Right renal cortex interstitium (tissue), 3 donors: ENCODE measurements at places on chromosomes 1 and 21.

- no peak for DNase-seq
Observed at GRCh38 chr1:235073968-235074522, 54.6 kb downstream of the TOMM20 start.

DNA sequence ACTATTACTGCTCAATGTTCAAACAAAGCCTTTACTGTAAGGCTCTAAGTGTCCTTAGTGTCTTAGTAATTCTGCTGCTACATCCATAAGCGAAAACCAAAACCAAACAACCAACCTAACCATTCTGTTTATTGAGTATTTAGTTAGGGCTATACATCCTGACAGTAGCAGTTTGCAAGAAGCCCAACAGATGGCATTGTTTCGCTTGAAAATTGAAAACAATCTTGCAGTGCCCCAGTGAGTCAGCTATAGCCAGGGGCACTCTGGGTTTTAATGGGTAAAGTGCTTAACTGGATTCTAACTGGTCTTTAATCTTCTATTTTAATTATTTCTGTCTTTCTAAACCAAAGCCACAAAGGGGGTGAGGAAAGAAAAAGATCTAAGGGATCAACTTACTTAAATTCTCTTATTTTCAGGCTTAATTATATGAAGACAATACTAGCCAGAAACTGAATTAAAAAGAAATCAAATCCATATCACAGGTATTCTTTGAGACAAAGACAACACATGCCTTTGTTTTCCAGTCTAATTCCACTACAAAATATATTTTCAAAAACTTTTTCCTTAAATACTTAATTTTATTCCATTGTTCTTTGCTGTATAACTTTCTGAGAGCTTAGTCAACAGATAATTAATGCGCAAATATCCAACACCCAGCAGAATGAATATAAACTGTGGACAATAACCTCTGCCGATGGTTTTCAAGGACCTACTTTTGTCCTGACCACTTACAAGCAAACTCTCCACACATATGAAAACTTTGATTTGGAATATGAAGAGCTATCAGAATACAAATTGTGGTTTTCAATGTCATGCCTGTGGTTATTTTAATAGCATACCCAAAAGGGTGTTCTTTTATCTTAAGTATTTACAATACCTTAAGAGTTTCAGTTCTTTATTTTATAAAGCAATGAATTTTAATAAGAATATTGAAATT, 15.2 kb downstream of the POGZ start:
- DNase-seq: peak; percentile 52

- DNase-seq: no peak
Observed at GRCh38 chr1:235995511-235995910, 69.4 kb downstream of the NID1 start.

DNA sequence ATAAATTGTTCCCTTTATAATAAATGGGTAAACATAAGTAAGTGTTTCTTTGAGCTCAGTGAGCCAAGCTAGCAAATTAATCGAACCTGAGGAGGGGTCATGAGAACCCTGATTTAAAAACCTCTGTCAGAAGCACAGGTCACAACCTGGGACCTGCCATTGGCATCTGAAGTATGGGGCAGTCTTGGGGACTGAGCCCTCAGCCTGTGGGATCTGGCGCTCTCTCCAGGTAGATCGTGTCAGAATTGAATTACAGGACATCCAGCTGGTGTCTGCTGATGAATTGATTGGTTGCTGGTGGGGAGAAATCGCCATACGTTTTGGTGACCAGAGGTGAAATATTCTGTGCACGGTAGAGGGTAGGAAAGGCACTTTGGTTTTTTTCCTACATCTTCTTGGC, 17.5 kb downstream of the UCK2 start:
- DNase-seq: no peak

DNA sequence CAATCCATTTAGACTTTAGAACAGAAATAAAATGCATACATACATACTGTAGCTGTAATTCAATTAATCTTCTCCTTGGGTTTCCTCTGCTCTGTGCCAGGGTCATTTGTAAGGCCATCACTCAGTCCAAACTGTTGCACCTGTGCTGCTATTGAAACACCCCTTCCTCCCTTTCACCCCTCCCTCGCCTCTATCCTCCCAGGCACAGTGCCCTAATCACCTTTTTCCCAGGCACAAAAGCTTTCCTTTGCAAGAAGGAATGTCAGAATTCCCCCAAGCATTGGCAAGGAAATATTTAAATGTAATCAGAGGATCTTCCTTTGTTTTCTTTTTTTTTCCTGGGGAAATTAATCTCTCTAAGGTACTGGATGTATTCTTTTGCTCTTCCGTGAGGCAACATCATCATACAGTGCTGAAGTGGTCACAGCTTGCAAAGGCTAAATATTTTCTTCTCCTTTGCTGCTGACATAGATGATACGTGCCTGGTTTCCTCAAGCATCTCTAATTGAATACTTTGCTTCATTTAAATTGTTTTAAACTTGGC, 339.3 kb upstream of the NR5A2 start:
- DNase-seq: no peak

- no peak for DNase-seq
Observed at GRCh38 chr1:232837087-232837486, 31.9 kb downstream of the MAP10 start.

GRCh38 chr1:76337542-76338219, 263.1 kb downstream of the ST6GALNAC3 start:
- no peak for DNase-seq

DNA sequence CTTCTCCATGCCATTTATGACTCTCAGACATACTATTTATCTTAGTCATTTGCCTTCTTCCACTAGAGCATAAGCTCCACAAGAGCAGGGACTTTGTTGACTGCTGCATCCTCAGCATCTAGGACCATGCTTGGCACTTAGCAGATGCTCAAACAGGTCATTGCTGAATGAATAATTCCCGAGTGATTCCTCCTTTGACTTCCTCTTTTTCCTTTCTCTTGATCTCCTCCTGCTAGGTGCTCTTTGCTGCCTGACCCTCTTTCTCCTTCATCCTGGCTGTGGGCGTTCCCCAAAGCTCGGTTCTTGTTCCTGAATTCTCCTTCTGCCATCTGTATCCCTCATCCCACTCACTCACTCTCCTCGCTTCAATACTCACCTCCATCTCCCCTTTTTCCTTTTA, 23.5 kb downstream of the SYT6 start:
- no peak for DNase-seq

DNA sequence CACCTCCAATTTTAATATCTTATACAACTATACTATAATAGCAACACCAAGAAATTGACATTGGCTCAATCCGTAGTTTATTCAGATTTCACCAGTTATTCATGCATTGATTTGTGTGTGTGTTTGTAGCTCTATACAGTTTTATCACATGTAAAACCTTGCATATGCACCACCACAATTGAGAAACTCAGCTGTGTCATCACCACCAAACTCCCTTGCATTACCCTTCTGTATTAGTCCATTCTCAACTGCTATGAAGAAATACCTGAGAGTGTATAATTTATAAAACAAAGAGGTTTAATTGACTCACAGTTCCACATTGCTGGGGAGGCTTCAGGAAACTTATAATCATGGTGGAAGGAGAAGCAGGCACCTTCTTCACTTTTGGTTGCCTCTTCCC, 162.1 kb downstream of the PATJ start:
- DNase-seq: no peak

- DNase-seq: no peak
Observed at GRCh38 chr1:218031901-218032300, 253.2 kb upstream of the RRP15 start.

DNA sequence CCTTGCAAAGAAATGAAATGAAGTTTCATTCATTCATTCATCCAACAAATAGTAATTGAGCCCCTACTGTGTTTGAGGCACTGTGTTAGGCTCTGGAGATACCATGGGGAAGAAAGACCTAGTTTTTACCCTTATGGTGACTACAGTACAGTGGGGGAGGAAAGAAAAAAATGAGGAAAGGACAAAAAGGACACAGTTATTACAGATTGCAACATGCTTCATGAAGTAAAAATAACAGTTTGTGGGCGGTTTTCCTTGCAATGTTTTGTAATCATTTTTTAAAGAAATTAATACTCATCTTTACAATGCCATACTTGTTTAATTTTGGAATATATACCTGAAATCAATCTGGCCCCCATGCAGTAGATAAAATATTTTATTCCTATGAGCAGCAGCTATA, 120.3 kb downstream of the TM2D1 start:
- DNase-seq: no peak

GRCh38 chr1:98480271-98480670, 181.2 kb upstream of the SNX7 start:
- no peak for DNase-seq

DNA sequence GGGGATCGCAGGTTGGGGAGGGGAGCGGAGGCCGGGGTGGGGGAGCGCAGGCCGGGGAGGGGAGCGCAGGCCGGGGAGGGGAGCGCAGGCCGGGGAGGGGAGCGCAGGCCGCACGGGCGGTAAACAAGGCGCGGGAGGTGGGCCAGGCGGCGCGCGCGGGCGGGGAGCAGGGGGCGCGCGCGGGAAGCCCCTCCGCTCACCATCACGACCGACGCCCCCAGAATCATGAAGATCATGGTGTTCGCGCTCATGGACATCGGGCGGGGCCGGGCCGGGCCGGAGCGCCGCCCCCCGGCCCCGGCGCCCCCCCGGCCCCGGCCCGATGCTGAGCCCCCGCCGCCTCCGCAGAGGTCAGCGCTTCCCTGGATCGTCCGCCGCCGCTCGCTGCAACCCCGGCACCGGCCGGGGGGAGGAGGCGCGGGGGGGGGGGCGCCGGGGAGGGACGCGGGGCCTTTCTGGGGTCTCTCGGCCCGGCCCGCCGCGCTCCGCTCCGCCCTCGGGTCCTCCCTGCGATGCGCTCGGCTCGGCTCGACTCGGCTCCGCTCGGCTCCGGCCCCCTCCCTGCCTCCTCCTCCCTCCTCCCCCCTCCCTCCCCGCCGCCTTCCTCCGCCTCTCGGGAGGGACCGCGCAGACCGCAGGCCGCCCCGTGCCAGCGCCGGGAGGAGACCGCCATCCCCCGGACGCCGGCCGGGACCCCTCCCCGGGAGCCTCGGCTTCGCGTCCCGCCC, at the start of gene TMEM240:
TMEM240 (minus strand) TSS at position 535 of the 728 bp plus-strand sequence; CDS start at position 257, 278 bp downstream.
- DNase-seq: peak; percentile 56

GRCh38 chr1:165047994-165048393, 308.5 kb downstream of the LMX1A start:
- DNase-seq: no peak

DNA sequence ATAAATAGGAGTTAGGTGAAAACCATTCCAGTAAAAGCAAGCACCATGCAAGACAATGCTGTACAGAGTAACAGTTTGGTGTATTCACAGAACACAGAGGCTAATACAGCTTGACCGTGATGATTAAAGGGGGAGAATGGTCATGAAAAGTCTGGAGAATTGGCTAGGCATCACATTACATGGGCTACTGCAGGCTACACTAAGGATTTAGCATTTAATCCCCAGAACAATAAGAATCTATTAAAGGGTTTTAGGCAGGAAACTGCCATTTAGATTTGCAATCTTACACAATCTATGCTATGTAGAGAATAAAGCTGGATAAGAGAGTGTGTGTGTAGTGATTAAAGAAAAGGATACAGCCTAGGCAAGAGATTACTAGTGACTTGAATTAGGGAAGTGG, 30.6 kb downstream of the HFM1 start:
- DNase-seq: no peak

DNA sequence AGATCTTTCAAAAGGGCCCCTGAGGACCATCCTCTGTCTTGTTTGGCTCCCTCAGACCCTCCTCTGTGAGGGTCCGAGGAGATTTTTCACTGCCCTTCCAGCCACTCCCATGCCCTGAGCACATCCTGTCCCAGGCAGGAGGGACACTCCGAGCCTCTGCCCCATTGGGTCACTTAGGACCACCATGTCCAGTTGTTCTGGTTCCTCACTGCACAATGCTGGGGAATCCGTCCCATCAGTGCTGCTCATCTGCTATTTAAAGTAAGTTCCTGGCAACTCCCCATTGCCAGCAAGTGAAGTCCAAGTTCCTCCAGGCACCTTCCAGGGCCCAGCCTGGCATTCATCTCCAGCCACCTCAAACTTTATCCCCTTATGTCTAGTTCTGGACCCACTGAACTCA, 117.5 kb upstream of the GRIK3 start:
- DNase-seq: no peak

DNA sequence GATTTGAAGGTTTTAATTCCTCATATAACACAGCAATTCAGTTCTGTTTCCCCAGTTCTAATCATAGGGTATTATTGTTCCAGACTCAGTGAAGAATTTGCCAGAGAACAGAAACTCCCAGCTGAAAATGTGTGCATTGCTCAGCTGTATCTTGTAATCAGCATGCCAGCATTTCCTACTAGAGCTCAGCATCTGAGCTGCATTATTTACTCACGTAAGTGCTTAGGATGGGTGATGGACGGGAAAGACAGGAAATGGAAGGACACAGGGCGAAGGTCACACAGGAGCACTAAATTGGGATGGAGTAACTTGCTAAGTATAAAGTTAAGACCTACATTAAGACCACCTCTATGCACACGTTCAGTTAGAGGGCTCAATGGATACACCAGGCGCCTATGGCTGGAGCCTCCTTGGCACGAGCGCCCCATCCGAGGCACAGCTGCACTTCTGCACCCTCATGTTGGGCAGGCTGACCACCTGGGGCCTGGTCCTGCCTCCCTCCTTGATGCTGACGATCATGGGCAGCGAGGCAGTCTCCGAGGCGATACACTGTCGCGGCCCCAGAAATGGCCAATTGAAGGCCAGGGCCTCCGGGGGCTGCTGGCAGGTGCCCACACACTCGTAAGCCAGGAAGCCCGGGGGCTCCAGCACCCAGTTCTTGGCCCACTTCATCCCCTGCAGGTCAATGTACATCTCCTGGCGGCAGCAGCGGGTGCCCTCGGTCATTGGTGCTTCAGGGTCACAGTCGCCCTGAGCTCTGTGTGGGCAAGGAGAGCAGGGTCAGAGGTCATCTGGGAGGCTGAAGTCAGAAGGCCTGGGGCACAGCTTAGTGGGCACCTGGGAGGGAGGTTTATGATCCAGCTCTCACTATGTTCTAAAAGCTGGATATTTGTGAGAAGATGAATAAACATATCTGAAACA, 3.7 kb downstream of the LEFTY2 start:
- DNase-seq: no peak

DNA sequence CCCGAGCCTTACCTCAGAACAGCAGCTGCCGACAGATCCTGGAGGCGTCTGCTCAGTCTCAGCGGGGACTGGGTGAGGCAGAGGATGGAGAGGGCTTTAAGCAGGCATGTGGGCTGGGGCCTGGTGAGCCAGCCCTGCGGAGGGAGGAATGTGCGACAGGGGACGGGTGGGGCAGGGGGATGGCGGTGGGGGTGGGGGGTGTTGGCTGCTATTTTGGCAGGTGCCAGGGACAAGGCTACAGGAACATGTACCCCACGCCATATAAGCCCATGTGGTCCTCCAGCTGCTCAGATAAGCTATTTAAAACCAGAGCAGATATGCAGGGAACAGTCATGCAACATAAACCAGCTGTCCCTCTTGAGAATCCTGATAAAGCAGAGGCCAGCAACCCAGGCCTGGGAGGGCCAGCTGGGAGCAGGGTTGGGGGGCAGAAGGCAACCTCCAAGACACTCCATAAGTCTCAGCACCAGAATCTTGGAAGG, at the start of gene TNNT2:
TNNT2 (minus strand) TSS at position 70 of the 482 bp plus-strand sequence. CDS start 4,426 bp downstream, outside the sequence.
- no peak for DNase-seq

- peak; percentile 23 for DNase-seq
Observed at GRCh38 chr1:212557739-212558692, 50.5 kb upstream of the ATF3 start.

- DNase-seq: no peak
Observed at GRCh38 chr21:31948676-31949075, 75.9 kb downstream of the HUNK start.

- no peak for DNase-seq
Observed at GRCh38 chr1:59375321-59376220, 78.7 kb downstream of the FGGY start.
